Large intestine (tissue), 12 donors: ENCODE measurements at places on chromosomes 4 and X. TPM values are rescaled to one million over a fixed set of nuclear protein-coding genes. Genes with fewer than 3 reads are reported as not detected.

- DNase-seq: no peak
Observed at GRCh38 chr4:186189656-186190055, 1.7 kb upstream of the CYP4V2 start.

Gene ZBED1
- polyA plus RNA-seq: 35.9 TPM

Gene PNMA5
- 0.69 TPM for polyA plus RNA-seq

DNA sequence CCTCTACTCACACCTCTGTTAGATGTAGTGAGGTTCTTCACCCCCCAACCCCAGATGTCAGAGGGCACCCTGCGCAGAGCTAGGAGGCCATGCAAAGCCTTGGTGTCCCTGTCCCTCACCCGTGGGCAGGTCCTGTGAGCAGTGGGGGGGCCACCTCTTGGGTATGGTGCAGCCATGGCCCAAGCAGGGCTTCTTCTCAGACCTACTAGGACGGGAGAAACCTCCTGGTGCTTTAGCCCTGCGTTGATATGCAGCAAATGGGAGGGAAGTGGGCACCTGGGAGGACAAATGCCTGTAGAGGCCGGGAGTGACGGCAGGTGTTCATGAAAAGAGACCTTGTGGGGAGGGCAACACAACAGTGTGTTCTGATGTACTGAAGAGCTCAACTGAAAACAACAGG, 38.5 kb upstream of the MSANTD1 start:
- DNase-seq: no peak

- DNase-seq: no peak
Observed at GRCh38 chrX:91079342-91080114, 355.1 kb upstream of the PABPC5 start.

DNA sequence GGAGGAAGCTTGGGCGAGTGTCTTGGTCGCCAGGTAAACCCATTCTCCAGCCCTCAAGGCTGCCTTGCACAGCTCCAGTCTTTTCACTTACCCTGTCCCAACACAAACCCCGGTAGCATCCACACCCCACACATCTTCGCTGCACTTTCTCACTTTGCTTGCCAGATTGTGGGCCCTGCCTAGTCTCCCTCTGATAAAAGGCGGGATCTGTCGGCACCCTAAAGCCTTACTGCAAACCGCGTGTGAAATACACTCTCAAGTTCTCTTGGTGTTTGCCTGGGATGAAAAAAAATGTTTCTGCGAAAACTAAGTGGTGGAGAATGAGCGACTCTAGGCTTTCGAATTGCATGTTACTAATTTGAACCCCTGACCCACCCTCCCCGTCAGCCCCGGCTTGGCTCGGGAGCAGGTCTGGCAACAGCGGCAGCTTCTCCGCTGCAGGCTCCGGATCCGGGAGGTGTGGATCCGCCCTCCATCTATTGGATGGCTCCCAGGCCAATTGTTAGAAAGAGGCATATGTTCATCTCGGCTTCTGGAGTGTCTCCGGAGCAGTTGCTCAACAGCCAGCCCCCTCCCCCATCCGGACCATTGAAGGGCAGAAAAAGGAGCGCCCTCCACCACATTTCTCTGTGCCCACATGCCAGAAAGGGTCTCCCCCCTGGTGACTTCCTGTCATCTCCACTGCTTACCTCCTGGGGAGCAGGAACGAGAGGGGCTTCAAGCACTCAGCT, 3.0 kb upstream of the CITED1 start:
- no peak for DNase-seq

DNA sequence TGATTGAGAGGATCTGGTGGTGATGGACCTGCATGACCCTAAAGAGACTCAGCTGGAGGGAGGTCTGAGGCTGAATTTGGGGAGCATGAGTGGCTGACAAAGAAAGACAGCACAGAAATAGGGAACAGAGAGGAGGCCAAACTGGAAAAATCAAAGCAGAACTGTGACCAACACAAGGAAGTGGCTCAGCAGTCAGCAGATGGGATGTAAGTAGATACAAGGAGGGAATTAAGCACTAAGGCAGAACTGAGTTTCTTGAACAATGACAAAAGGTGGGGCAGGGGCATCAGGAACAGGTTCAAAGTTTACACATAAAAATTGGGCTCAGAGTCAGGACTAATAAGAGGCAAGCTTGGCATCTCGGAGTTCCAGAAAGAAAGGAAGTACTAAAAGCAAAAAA, 144.3 kb upstream of the KLF3 start:
- DNase-seq: no peak

Gene C1QTNF7
- 3.1 TPM for polyA plus RNA-seq

Gene ZFP42
- 0.34 TPM for polyA plus RNA-seq

DNA sequence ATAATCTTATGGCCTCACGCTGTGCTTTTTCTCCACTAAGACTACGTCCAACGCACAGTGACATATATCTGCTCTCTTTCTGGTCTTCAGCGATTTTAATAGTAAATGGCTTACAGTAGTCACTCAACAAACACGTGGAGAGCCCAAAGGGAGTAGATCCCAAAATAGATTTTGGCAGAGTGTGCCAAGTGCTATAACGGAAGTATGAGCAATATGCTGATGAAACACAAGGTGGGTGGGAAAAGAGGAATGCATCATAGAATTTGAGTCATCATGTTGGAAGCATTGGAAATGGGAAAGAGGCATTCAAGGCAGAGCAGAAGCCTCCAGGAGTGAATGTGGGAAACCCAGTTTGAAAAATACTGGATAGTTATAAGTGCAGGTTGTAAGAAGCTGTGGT, 129.1 kb upstream of the LDB2 start:
- DNase-seq: no peak

DNA sequence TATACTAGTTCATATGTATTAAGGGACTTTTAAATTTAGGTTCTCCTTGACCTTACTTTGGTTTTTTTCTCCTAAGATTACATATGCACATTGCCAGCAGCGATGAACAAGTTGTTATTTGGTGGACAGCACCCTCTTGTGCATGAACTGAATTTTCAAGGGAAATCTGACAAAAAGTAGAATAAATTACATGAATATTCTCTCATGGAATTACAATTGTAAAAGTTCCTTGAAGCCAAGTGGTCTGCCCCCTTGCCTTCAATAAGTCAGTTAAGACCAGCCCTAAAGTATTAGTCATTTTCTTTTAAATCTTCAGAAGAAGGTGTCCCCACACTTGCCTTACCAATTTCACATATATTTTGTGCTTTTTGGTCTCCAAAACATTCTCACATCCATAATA, 30.7 kb upstream of the SMARCA5 start:
- peak; percentile 9 for DNase-seq

DNA sequence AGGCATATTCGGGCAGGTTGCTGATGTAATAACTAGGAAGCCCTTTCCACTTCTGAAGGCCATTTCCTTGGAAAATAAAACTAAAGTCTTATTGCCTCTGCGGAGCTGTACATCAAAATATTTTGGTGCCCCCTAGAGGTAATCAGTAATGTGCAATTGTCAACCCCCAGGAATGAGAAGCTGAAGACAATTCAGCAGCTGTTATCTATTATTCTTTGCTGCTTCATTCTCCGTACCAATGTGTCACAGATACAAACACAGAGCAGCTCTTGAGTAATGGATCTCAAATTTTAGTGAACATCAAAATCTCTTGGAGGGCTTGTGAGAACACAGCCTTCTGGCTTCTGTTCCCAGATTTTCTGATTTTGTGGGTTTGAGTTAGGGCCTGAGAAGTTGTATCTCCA, 3.5 kb upstream of the SLIT2 start:
- DNase-seq: peak; percentile 4

- DNase-seq: no peak
Observed at GRCh38 chr4:153093802-153094201, 110.4 kb upstream of the TRIM2 start.

Gene ARHGEF38
- 10.7 TPM for polyA plus RNA-seq
